Sigmoid colon (tissue), 7 donors: ENCODE measurements at places on chromosomes 3 and 15. TPM values are rescaled to one million over a fixed set of nuclear protein-coding genes. Genes with fewer than 3 reads are reported as not detected.

Gene SLC22A13
- total RNA-seq, result 2.1 TPM

Gene SCAANT1
- not detected for total RNA-seq

Gene CTXND1
- total RNA-seq, result 0.16 TPM

Gene CP
- 3.7 TPM for total RNA-seq

- no peak for DNase-seq
Observed at GRCh38 chr15:54576298-54576935, 598.2 kb downstream of the UNC13C start.

DNA sequence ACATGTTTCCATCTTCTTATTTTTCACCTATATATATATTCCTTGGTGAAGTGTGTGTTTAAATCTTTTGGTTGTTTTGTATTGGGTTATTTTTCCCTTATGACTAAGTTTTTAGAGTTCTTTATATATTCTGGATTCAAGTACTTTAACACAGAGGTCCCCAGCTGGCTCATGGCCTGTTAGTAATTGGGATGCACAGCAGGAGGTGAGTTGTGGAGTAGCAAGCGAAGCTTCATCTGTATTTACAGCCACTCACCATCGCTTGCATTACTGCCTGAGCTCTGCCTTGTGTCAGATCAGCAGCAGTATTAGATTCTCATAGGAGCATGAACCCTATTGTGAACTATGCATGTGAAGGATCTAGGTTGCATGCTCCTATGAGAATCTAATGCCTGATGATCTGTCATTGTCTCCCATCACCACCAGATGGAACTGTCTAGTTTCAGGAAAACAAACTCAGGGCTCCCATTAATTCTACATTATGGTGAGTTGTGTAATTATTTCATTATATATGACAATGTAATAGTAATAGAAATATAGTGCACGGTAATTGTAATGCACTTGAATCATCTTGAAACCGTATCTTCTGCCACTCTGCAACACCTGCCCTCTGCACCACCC lies 151.6 kb downstream of the RSRC1 start:
- no peak for DNase-seq

- DNase-seq, result peak; percentile 40
Observed at GRCh38 chr15:62889734-62890505, 152.6 kb upstream of the TPM1 start.

GRCh38 chr3:42694366-42694765 lies 8.2 kb downstream of the HHATL start:
- peak; percentile 21 for DNase-seq

- no peak for DNase-seq
Observed at GRCh38 chr3:114855839-114856238, 291.2 kb downstream of the ZBTB20 start.

GRCh38 chr3:120689395-120689794 lies 7.4 kb upstream of the HGD start:
- DNase-seq, result no peak

- DNase-seq, result no peak
Observed at GRCh38 chr3:169430707-169431404, 232.7 kb downstream of the MECOM start.

GRCh38 chr3:46966811-46967210 lies 9.7 kb downstream of the CCDC12 start:
- no peak for DNase-seq

- DNase-seq, result no peak
Observed at GRCh38 chr3:156390846-156391245, 164.1 kb downstream of the SSR3 start.

DNA sequence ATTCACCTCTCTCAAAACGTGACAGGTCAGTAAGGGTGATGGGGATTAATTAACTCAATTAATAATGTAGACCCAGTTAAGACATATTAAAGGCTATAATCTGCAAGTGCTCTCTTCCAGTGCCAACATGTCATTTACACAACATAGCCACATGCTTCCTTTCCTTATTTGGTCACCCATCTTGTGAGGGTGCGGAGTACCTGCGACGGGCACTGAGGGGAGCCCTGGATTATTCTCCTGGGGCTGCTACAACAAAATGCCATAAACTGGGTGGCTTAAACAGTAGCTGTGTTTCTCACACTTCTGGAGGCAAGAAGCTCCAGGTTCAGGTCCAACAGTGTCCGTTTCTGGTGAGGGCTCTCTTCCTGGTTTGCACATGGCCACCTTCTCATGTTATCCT lies 157.4 kb upstream of the LRTM1 start:
- DNase-seq, result no peak

DNA sequence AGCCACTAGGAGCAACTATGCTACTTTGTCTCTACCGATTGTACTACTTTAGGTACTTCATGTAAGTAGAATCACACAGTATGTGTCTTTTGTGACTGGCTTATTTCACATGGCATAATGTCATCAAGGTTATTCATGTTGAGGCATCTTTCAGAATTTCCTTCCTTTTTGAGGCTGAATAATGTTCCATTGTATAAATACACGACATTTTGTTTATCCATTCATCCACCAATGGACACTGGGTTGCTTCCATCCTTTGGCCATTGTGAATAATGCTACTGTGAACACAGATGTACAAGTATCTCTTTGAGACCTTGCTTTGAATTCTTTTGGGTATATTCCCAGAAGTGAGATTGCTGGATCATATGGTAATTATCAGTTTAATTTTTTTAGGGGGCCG lies 29.2 kb downstream of the MYO5A start:
- DNase-seq, result no peak
